ENCODE measurements at places on chromosomes 12 and 14.

DNA sequence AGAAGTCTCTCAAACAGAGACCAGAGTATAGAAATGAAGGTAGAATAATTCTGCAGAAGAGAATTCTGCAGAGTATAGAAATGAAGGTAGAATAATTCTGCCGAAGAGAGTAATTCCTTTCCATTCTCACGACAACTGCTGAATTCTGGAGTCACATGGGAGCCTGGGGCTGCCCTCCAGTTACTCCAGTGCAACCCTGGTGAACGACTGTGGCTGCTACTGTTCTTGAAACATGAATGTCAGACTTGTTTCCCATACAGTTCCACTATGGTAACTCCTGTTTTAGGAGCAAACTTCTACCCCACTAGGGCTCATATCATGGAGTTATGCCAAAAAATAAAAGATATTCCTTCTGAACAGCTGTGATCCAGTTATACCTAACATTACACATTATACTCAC lies 164.4 kb downstream of the KICS2 start:
- no peak for DNase-seq

DNA sequence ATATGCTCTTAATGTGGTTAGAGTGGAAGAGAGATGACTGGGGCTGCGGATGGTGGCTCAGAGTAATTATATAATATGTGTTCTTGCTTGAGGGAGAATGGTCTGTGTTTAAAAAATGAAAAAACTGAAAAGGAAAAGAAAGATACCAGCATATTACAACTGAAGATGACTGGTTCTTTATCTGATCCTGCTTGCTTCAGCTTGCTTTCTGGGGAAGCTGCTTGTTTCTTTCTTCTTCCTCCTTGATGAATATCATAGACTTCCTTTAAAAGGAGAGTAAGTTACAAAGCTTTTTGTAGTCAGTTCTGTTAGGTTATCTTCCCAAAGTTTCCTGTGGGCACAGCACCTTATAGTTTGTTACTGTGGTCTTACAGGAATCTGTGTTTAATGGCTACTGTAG lies 210.9 kb downstream of the ERC1 start:
- DNase-seq, result no peak

- DNase-seq, result peak; percentile 84
These were observed 1.5 kb downstream of the DDHD1 start for GRCh38 chr14:53151523-53152183.

DNA sequence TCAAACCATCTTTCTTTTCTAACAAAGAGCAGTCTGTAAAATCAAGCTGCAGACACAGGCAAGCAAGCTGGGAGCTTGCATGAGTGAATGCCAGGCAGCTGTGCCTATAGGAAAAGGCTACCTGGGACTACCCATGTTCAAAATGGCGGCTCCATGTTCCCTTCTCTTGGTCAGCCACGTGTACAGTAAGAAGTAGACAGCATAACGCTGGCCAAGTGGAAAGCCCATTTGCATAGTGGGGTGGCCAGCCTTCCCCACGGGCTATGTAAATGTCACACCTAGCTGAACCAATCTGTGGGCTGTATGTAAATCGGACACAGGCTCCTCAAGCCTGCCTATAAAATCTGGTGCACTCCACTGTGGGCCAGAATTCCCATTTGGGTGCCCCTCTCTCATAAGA lies 117.1 kb downstream of the SYT10 start:
- DNase-seq, result no peak

DNA sequence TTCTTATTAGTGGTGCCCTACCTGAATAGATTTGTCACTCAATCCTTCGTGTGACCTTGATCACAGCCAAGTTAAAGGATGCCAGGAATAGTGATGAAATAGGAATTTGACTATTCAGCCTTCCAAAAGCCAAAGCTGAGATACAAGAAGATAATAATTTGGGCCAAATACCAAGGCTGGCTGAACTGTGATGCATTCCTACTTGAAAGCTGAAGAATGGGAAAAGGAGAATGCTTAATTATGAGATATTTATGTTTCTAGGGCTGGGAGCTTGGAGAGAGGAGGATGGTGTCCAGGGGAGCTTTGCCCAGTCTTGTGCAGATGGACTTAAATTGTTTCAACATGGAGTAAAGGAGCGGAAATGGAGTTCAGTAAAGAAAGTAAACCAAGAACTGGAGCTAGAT lies 5.2 kb downstream of the RNASE7 start:
- DNase-seq, result no peak

DNA sequence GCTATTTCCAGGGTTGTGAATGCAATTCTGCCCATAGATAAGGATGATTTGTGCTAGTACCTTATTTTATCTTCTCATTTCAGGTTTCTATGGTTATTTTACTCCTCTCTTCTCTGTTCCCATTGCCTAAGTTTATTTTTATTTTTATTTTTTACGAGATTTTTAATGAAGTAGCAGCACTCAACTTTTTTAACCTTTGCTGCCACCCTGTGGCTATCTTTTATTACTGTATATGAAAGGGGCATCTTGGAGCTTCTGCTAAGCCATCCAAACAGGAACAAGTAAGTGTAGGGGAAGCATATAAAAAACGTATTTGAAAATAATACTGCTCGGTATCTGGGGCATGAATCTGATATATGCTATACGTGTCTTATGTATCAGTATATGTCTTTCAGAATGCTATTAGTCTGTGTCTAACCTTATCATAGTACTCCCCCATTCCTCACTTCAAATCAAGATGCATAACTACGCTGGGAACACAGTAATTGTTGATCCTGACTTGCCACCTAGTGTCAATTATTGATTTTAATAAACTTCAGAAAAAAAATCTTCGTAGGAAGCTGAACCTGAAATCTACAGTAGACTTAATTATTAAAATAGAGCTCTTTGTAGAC lies 60.3 kb downstream of the KLRG1 start:
- DNase-seq, result no peak

DNA sequence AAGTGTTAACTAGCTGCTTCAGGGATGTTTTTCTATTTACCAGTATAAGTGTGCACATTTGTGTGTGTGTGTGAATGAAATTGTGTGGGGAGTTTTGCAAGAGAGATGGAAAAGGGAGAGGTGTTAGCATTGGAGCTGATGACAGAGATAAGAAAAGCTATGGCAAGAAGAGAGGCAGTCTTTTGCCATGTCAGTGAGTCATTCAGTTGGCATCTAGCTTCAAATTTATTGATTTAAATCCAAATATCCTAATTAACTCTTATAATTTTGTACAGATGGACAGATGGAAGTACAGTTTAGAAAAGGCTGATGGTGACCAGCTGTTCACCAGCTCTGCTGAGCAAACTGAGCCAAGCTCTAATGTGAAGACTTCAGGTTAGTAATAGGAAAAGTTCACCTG lies 3.3 kb upstream of the BHLHE41 start:
- no peak for DNase-seq

Measured in chondrocyte (in vitro differentiated cells).